ENCODE measurements at places on chromosomes 7 and 10. TPM values are rescaled to one million over a fixed set of nuclear protein-coding genes. Genes with fewer than 3 reads are reported as not detected.

GRCh38 chr7:90804370-90804769, 208.2 kb downstream of the CDK14 start:
- no peak for DNase-seq

GRCh38 chr10:72417971-72418370, 63.3 kb upstream of the DNAJB12 start:
- DNase-seq: no peak

DNA sequence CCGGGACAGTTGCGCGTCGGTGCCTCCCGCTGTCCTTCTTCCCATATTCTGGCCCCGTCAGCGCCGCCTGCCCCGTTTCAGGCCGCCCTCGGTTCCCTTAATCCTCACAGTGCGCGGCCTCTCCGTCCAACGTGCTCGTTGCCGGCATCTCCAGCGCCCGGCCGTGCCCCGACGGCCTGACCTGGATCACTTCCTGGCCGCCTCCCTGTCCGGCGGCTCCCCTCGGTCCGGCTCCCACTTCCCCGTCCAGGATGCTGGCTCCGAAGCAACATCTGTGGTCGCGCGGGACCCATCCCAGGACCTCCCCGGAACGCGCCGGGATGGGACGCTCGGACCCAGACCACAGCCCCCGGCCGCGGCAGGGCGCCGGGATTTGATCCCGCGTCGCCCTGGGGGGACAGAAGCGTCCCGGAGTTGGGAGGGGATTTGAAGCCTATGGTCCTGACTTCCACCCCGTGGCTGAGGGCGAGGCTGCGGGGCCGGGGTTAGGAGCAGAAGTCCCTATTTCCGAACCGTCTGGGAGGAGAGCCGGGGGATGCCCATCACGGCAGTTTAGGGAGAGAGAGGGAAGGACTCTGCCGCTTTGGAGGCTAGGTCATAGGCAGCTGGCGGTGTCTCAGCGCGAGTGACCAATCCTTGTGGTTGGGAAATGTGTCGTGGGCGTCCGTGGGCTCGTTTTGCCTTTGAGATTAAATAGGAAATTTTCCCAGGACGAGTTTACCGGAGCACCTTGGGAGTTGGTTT, 53.8 kb downstream of the KCTD7 start:
- no peak for DNase-seq

- no peak for DNase-seq
Observed at GRCh38 chr7:29636009-29636351, 72.3 kb downstream of the PRR15 start.

DNA sequence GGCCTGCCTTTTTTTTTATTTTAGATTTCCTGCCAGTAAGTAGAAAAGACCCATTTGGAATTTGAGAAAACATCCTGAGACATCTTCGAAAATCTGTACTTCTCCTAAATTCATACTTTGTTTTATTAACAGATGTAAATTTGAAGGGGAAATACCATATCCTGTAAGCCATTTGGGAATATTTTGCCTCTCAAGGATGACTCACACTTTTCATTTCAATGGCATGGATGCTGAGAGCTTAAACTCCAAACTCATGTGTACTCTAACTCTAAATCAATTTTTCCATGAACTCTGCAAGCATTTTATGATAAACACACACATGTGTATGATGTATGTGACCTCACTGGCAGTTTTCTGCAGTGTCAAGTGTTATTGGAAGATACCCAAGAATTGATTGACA, 89.0 kb downstream of the SEMA3A start:
- DNase-seq: no peak

The DENND2A gene
- 0.12 TPM for total RNA-seq

The ADD3 gene
- total RNA-seq: 41.1 TPM

The PCLO gene
- total RNA-seq: 2.4 TPM

All from HCT116 (cell line).